Tibial nerve (tissue), 4 donors: ENCODE measurements at places on chromosomes 6 and 20. TPM values are rescaled to one million over a fixed set of nuclear protein-coding genes. Genes with fewer than 3 reads are reported as not detected.

Gene C20orf96
- total RNA-seq = 8.7 TPM

Gene TXNDC5
- total RNA-seq = 115 TPM

Gene GSTA2
- total RNA-seq = not detected

DNA sequence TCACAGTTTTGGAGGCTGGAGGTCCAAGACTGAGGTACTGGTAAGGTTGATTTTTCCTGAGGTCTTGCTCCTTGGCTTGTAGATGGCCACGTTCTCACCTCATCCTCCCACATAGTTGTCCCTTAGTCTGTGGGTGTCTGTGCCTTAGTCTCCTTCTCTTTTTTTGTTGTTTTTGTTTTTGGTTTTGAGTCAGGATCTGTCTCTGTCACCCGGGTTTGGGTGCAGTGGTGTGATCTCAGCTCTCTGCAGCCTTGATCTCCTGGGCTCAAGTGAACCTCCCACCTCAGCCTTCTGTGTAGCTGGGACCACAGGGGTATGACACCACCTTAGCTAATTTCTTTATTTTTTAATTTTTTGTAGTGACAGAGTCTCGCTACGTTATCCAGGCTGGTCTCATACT lies 245.2 kb downstream of the PHACTR1 start:
- no peaks in the 10 kb centered on the region for H3K27me3 ChIP-seq
- no peak overlapping the region for H3K4me3 ChIP-seq
- no peaks in the 10 kb centered on the region for H3K36me3 ChIP-seq

- H3K36me3 ChIP-seq = no peaks in the 10 kb centered on the region
- H3K4me1 ChIP-seq = no peaks in the 10 kb centered on the region
- no peak for DNase-seq
- H3K4me3 ChIP-seq = no peak overlapping the region
These were observed 102.6 kb upstream of the DUSP22 start for GRCh38 chr6:189676-190075.

DNA sequence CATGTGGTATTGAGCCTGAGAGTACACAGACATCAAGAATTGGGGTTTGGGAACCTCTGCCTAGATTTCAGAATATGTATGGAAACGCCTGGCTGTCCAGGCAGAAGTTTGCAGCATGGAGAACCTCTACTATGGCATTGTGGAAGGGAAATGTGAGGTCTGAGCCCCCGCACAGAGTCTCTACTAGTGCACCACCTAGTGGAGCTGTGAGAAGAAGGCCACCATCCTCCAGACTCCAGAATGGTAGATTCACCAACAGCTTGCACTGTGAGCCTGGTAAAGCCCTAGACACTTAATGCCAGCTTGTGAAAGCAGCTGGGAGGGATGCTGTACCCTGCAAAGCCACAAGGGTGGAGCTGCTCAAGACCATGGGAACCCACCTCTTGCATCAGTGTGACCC lies 658.2 kb downstream of the HACE1 start:
- no peaks in the 10 kb centered on the region for H3K4me1 ChIP-seq
- H3K27ac ChIP-seq = no peak overlapping the region
- H3K4me3 ChIP-seq = no peak overlapping the region
- DNase-seq = no peak
- no peaks in the 10 kb centered on the region for H3K27me3 ChIP-seq
- no peaks in the 10 kb centered on the region for H3K36me3 ChIP-seq
